ENCODE measurements at places on chromosomes 12 and 14. TPM values are rescaled to one million over a fixed set of nuclear protein-coding genes. Genes with fewer than 3 reads are reported as not detected.

GRCh38 chr12:103392722-103393121 lies 103.0 kb downstream of the C12orf42 start:
- DNase-seq, result no peak

DNA sequence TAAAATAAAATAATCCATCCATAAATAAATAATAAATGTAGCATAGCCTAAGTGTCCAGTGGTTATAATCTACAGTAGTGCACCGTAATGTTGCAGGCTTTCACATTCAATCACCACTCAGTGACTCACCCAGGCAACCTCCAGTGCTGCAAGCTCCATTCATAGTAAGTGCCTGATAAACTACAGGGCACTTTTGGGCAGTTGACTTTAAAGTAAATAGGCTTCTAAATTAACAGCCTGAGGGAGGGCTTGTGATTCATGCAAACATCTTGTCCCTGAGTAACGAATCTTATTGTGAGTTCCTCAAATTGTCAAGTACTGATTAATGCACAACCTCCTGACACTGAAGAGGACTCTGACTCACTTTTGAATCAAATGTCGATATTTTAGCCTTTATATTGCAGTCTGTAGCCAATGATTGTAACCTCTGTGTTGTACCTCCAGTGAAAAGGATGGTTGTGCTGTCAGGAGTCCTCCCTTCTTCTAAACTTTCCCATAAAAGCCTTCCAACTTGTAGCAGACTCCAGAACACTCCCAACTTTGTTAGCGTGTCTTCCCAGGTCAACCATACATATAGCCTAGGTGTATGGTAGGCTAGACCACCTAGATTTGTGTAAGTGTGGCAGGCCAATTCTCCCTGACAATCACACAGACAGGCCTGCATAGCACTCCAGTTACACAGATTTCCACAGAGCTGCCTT lies 55.0 kb upstream of the BICD1 start:
- DNase-seq, result peak; percentile 17

DNA sequence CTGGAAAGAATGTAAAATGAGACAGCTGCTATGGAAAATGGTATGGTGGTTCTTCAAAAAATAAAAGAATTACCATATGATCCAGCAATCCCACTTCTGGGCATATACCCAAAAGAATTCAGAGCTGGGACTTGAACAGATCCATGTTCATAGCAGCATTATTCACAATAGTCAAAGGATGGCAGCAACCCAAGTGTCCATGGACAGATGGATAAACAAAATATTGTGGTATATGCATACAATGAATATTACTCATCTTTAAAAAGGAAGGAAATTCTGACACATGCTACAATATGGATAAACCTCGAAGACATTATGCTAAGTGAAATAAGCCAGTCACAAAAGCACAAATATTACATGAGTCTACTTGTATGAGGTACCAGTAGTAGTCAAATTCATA lies 9.1 kb downstream of the RAB2B start:
- no peak for DNase-seq

DNA sequence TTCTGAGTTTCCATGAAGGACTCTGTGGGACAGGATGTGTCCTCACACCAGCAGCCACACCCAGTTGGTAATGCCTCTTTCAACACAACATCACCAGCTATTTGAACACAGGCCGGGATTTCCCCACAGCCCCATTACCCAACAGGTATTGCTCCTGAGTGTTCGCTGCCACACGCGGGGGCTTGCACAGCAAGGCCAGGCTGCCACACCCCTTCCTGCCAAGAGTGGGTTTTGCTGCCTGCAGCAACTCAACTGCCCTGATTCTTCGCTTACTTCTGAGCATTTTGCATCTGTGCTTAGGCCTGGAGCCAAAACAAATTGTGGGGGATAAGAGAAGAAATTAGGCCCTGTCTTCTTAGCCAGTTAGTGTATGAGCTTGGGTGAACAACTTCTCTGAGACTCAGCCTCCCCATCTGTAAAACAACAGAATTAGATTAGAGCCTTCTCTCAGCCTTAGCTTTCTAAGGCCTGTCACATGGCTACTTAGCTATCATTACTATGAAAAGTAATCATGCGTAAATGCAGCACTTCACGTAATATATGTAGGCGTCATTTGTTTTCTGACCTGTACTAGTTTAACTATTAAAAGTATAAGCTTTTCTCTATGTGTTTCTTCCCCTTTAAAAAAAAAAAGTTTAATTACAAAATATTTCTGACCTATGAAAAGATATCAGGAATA lies 20.0 kb downstream of the CKAP4 start:
- DNase-seq, result no peak

- no peak for DNase-seq
These were observed 28.5 kb downstream of the CD9 start for GRCh38 chr12:6228535-6229223.

DNA sequence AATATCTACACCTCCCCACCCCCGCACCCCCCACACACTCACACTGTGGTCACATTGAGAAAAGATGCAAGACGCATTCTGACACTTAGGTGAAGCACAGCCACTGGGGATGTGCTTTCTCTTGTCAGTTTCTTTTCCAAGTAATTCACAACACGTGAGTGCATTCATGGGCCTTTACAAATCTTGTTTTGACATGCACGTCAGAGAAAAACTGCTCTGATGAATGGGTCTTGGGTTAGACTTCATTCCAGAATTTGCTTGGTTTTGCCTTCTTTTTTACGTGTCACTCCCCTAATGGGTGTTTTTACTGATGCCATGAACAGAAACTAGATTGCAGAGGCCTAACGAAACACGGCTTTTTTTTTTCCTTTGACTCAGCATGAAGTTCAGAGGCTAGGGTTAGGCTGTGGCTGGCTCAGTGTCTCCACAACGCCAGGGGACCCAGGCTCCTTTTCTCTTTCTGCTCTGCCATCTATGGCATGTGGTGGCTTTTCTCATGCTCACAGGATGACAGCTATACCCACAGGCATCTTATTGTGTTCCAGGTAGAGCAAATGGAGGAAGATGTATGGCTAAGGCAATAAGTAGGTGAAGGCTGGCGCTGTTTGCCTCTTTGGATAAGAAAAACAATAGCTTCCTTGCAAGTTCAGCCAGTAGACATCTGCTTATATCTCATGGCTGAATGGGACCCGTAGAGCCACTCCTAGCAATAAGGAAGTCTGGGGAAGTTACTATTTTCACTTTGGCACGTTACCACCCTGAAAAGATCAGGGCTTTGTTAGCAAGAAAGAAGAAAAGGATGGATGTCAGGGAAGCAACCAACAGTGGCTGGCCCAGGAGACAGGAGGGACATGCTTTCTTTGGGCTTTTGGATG lies 253.3 kb downstream of the SLC15A4 start:
- no peak for DNase-seq

- DNase-seq, result no peak
These were observed at the start of gene HOXC6 for GRCh38 chr12:54028314-54029201. HOXC6 (plus strand) TSS chr12:54028440; CDS start chr12:54028522, 82 bp downstream.

The HOXC12 gene
- total RNA-seq, result not detected

The ARHGAP9 gene
- 20.4 TPM for total RNA-seq

The RNASE4 gene
- 135 TPM for total RNA-seq

The POLE gene
- 40.4 TPM for total RNA-seq

The ERP27 gene
- 0.49 TPM for total RNA-seq

Measured in mucosa of gallbladder (tissue), 1 donor.